ENCODE measurements at places on chromosomes 6 and 20.

- DNase-seq = no peak
Measured at GRCh38 chr6:134819236-134819635, 130.7 kb downstream of the ALDH8A1 start.

DNA sequence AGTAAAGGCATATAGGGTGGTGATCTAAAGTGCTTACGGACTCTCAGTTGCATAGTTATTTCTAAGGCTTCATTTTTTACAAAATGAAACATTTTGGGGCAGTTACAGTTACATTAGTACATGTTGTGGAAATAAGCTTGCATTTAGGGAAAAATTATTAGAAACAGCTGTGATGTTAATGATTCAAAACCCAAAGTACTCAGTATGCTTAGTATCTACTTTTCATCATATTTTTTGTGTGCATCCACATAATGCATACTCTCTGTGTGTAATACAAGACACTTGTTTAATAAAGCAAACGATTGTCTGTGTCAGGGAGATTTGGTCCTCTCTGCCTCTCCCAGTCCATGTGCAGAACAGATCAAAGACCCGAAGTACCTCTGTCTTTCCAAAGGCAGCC is 11.4 kb upstream of the TBX18 start:
- DNase-seq = no peak

GRCh38 chr6:158711264-158711663 is 61.4 kb downstream of the SYTL3 start:
- no peak for DNase-seq

DNA sequence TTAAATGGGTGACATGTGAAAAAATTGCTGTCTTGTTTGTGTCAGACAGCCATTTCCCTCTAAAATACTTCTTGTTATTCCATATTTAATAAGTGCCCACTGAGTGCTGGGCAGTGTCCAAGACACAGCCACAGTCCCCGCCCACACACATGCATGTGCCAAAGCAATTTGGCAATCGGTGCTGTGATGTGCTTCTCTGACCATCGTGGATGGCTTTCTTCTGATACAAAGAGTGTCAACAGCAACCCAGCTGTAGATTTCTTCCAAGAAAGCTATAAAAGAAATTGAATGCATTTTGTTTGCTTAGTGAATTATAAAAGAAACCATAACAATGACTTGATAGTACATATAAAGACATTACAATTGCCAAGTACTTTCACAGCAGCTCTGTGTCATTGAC is 140.5 kb upstream of the ATXN1 start:
- DNase-seq = no peak

- DNase-seq = no peak
Measured at GRCh38 chr6:37242429-37243052, 15.0 kb upstream of the TBC1D22B start.

GRCh38 chr6:1053586-1053985 is 258.3 kb upstream of the FOXQ1 start:
- no peak for DNase-seq

- DNase-seq = no peak
Measured at GRCh38 chr6:11663519-11663918, 115.1 kb downstream of the ADTRP start.

DNA sequence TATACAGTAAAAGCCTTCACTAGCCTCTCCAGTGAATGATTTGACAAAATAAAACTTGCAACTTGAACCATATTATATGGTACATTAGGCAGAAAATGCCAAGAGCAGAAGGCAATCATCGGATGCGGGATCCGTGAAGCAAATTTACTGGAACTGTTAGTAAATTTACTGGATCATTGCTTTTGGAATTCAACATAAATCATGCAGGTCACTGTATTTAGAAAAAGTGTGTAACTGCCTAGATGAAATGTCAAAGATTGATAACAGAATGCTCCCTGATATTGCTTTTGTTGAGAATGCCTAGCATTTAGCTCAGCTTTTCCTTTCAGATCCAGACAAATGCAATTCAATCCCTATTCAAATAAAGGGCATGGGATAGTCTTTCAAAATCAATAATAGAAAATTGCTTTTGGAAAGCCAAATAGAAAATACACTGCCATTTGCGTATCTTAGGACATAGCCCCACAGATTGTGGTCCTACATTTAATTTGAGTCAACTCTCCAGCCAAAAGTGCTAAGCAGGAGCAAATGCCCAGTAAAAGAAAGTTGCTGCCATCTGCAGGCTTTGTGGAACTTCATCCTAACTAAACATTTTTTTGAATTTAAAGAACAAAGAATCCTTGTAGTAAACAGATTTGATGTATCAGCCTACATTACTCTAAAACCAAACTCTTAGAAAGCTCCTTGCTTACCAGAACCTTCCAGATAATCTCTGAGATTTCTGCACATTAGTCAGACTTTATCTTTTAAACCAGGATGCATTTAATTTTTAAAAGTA is 109.5 kb upstream of the HSF2 start:
- DNase-seq = no peak

GRCh38 chr6:131288214-131288613 is 152.9 kb downstream of the AKAP7 start:
- DNase-seq = no peak

DNA sequence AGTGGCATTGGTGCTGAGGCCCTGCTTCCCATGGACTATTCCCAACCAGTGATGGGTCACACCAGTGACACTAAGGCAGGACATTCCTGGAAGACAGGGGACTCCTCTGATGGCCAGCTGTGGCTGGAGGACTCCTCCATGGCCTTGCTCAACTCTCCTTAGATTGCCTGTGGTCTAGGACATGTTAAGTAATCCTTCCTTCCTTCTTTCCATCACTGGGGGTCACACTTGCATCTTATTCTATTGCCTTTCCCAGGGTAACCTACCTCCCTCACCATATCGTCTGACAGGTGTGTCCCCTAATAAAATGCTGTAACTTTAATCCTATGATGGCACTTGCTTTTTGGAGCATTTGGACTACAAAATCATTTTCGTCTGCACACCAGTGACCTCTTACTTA is 24.5 kb upstream of the HLA-A start:
- DNase-seq = no peak

DNA sequence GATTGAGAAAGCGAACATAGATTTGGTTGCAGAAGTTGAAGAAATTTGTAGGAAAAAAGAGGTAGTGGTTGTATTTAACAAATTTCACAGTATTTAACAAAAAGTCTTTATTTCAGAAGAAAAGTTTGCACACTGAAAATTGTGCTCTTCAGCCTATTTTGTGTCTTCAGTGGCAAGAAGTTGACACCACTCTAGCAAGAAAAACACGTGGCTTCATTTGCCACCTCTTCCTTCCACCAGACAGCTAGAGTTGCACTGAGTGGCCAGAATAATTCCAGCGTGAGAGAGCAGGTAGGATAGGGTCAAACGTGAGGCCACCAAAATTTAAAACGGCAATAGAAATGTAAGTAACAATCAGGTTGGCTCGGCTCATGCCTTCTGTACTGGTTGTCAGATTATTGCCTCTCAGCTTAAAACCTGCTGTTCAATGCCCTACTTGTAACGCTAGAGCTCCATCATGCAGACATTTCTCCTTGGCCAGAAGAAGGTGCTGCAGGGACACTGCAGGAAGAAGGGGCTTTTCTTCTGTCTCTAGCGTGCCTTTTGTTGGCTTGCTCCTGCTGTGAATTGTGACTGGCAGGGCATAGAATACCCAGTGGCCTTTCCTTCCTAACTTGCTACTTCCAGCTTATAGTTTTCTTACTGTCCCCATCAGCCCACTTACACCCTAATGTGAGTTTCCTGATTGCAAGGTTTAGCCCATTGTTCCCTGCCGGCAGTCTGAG is 12.1 kb downstream of the TRAPPC3L start:
- no peak for DNase-seq

- DNase-seq = no peak
Measured at GRCh38 chr6:134936931-134937330, 13.0 kb downstream of the ALDH8A1 start.

- no peak for DNase-seq
Measured at GRCh38 chr20:50308513-50309279, 118.1 kb downstream of the CEBPB start.

DNA sequence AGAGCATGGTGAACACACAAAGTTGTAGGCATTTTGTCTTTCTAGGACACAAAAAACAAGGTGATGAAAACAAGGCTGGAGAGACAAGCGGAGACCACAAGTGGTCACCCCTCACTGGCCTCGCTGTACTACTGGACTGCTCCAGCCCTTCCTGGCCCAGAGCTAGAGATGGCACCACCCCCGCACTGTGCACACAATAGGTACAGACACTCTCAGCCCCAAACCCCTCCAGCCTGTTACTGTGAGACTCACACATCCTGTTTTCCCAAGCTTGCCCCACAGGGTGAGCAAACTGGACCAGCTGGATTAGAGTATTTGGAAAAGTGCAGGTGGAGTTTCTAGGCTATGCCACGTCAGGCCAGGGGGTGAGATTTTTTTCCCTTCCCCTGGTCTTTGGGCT is 8.4 kb upstream of the ZSWIM1 start:
- no peak for DNase-seq

DNA sequence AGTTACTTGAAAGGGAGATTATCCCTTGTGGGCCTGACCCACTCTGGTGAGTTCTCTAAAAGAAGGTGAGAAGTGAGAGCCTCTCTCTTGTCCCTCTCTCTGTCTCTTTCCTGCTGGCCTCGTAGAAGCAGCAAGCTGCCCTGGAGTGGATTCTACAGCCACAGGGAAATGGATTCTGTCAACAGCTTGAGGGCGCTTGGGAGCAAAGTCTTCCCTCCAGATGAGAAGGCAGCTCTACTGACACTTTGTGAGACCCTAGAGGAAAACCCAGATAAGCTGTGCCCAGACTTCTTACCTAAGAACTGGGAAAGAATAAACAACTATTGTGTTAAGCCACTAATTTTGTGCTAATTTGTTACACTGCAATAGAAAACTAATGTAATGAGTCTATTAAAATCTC is 39.9 kb downstream of the ANKRD60 start:
- DNase-seq = no peak

GRCh38 chr6:114075777-114076176 is 104.8 kb upstream of the HDAC2 start:
- no peak for DNase-seq

- no peak for DNase-seq
Measured at GRCh38 chr20:8913456-8913855, 155.4 kb upstream of the PLCB4 start.

DNA sequence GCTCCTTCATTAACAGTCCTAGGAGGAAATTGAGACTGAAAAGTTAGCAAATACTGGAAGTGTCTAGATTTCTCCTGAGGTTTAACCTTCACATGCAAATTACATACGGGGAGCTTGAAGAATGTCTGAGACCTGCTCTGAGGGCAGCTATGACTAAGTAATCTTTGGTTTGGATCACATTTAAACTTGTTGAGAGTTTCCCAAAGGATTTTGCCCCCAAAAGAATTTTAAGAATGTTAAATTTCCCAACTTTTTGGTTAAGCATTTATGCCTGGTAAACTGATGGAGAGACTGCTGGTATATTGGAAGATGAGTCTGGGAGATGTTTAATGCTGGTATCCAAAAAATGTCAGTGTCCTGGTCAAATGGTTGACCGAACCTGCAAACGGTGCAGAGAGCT is 97.0 kb downstream of the RREB1 start:
- no peak for DNase-seq

GRCh38 chr6:7541175-7542064 is at the start of gene DSP:
Gene DSP (plus strand): TSS chr6:7541671. CDS start chr6:7541916, 245 bp downstream.
- no peak for DNase-seq

GRCh38 chr6:151914484-151914883 is 107.0 kb downstream of the ESR1 start:
- no peak for DNase-seq

GRCh38 chr20:6575912-6576401 is 191.5 kb upstream of the BMP2 start:
- DNase-seq = no peak

GRCh38 chr20:16844406-16844805 is 96.2 kb downstream of the OTOR start:
- no peak for DNase-seq

DNA sequence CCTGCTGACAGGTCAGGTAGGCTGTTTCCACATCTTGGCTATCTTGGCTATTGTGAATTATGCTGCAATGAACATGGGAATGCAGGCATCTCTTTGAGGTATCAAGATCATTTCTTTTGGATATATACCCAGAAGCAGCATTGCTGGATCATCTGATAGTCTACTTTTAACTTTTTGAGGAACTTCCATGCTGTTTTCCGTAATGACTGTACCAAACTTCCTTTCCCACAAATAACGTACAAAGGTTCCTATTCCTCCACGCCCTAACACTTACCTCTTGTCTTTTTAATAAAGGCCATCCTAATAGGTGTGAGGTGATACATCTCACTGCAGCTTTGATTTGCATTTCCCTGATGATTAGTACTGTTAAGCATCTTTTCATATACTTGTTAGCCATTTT is 338.7 kb upstream of the RUNX2 start:
- no peak for DNase-seq

DNA sequence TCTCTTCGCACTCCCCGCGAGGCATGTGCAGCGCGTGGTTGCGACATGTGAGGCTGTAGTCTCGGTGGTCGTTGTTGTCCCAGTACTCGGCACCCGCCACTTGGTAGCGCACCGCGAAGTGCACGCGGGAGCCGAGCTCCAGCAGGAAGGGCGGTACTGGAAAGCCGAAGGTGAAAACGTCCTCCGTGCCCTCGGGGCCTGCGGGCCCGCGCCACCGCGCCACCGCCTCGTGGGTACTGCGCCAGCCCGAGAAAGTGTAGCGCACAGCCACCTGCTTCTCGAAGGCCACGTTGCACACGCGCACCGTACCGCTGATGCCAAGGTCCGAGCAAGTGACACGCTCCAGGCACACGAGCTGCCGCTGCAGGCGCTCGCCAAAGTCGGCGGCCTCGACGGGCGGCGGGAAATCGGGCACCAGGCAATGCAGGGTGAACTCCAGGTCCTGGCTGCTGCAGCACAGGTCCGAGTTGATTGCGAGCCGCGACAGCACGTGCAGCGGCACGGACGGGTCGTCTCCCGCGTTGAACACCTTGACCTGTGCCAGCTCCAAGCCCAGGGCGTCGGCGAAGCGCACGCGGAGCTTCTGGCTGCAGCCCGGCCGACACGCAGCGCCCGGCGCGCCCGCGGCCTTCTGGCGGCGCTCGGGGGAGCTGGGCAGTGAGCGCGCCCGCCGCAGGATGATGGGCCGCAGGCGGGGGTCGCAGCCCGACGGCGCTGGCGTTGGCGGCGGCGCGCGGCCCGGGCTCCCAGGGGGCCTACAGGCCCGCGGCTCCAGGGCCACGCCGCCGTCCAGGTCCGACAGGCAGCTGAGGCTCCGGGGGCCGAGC is 840 bp downstream of the PPP1R3D start:
- DNase-seq = no peak

GRCh38 chr6:123489589-123489988 is 147.2 kb downstream of the TRDN start:
- no peak for DNase-seq

GRCh38 chr6:27176523-27177484 is 70.7 kb upstream of the PRSS16 start:
- DNase-seq = peak; percentile 30

DNA sequence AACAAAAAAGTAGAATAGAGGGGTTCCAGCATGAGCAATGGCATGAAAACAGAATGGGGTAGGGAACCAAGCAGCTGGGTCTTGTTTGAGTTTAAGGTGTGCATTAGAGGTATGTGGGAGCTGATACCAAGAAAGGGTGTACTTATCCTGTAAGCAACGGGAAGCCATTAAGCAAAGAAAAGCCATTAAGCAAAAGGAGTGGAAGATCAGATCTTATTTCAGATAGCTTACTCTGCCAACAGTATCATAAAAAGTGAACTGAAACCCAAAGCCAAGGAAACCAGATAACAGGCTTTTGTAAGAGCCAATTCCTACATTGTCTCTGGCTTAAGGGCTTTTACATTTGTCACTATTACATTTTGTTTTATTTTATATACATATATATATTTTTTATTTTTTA is 21.3 kb upstream of the BEND6 start:
- no peak for DNase-seq

Data from activated CD8-positive, alpha-beta memory T cell treated with anti-CD3 and anti-CD28 coated beads for 4 hours (primary cell).